Right cardiac atrium (tissue), 5 donors: ENCODE measurements at places on chromosomes 4 and X. TPM values are rescaled to one million over a fixed set of nuclear protein-coding genes. Genes with fewer than 3 reads are reported as not detected.

- DNase-seq, result no peak
Measured at GRCh38 chr4:26964512-26964911, 103.9 kb downstream of the STIM2 start.

DNA sequence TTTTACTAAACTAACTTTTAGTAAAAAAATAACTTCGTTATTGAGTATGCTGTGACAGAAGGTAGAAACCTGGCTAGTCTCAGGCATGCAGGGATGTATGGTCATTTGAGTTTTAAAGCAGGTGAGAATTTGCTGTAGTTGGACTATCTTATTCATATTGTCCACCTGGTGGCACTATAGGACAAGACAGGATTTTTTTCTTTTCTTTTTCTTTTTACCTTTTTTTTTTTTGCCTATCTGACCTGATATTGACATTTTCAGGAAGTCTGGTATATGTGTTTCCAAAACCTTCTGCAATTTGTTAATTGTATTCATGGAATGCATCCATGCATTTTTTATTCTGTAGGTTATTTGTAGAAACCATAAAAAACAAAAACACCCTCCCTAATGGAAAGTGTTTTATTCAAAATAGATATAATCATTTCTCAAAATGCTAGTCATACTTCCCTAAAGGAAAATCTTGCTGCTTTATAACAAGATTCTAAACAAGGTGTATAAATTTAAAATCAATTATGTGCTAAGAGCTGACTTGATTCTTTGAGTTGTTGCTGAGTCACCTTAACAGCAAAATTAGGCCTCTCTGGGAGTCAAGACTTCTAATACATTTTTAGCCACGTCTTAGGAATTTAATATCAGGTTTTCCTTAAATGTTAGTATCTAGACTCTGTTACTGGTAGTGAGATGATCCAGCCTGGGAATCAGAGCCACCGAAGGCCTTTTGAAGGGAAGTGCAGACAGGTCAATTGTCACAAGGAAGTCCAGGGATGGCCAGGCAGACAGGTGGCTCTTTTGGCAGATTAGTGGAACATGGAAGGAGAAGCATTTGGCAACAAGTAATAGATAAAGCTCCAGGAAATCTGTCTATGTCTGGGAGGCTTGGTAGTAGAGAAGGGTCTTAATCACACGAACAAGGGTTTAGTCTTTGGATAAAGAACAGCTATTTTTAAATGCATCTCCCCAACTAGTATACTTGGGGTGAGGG lies 201.3 kb upstream of the GNPDA2 start:
- no peak for DNase-seq

DNA sequence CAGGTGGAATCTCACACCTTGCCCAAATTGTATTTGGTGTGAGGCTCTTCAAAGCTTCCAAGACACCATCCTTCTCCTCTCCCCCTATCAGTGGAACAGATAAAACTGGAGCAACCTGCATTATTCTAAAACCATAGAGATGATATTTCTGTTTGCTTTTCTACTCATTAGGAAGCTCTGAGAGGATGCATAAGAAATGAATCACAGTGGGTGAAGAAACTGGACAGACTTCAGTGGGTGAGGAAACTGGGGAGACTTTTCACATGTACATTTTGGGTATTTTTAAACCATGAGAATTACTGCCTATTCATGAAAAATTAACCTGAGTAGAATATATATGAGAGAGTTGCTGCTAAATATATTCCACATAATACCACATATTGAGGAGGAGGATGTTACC lies 16.4 kb downstream of the HAND2 start:
- no peak for DNase-seq

- no peak for DNase-seq
Measured at GRCh38 chr4:124872659-124873058, 160.1 kb upstream of the ANKRD50 start.

DNA sequence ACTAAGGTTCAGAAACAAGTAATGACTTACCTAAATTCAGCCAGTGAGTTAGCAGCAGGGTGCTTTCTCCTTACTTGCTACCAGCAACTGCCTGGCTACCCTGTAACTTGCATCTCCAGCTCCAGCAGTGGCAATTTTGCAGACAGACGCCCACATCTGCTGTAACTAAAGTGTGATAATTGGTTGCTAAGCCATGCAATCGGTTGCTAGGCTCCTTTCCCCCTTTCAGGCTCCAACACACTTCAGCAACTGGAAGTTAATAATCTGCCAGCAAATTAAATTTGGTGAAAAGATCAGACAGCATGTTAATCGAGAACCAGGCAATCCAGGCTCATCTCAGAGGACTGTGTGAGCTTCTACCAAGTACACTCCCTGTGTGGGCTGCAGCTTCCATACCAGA lies 24.2 kb upstream of the ARHGEF9 start:
- DNase-seq, result no peak

DNA sequence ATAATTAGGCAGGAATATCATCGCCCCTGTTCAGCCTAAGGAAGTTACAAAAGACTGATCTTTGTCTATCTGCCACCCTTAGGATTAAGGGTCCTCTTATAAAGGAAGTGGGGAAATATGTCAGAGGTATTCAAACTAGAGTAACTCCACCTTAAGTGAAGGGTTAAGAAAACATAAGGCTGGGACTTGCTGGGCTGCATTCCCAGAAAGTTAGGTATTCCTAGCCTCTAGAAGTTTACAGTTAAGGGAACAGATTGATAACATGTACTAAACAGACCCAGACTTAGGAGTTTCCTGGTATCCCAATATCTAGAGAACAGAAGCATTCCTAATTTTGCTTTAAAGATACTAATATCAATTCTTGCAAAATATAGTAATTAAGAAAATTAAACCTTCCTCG lies 6.0 kb downstream of the CXCL2 start:
- no peak for DNase-seq

GRCh38 chr4:6873792-6874461 lies 35.7 kb upstream of the TBC1D14 start:
- peak; percentile 92 for DNase-seq

GRCh38 chr4:108144451-108144850 lies 24.3 kb downstream of the LEF1 start:
- DNase-seq, result no peak

DNA sequence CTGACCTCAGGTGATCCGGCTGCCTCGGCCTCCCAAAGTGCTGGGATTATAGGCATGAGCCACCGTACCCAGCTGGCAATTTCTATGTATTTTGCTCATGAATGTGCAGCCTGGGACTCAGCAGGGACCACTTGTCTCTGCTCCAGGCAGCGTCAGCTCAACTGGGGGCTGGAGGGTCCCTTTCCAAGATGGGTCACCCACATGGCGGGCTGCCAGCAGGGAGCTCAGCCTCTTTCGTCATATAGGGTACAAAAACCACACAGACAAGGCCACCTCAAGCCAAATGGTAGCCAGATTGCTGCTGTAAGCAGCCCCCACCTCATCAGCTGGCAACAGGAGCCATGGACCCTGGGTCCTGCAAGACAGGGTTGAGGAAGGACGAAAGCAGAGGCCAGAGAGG lies 2.4 kb upstream of the CLDN24 start:
- DNase-seq, result no peak

- peak; percentile 43 for DNase-seq
Measured at GRCh38 chr4:174423257-174423944, 98.9 kb downstream of the HPGD start.

DNA sequence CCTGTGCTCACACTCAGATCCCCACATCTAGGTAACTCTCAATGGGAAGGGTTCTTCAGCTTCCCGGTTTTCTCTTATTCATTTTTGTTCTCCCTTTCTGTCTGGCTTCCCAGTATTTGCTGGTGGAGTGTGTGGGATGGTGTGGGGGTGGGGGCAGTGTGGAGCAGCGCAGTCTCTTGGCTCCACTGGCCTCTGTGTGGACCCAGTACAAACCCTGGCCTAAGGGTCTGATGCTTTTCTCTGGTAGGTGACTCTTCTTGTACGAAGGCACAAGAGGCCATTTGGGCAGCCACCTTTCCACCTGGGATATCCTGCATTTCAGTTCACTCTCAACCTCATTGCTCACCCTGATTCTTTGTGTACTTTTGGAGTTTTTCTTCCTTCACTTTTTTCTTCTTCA lies 71.3 kb downstream of the NBDY start:
- no peak for DNase-seq

DNA sequence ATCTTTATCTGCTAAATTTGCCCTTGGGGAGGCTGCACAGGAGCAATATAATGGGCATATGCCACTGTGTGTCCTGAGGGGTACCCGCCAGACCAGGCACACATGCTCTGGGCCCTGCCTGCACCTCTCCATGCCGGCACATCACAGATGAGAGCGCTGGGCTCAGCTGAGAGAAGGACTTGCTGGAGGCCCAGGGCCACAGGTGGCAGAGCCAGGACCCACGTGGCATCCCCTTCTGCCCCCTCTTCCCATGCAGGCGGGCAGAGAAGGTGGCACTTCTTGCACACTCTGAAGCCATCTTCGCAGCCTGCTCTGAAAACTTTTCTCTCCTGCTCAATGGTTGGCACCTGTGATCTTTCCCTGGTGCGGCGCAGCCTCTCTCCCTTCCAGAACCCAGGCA lies 20.1 kb downstream of the CPZ start:
- DNase-seq, result no peak

GRCh38 chr4:161883157-161883556 lies 280.6 kb downstream of the FSTL5 start:
- DNase-seq, result no peak

- peak; percentile 14 for DNase-seq
Measured at GRCh38 chrX:17376431-17377077, 1.6 kb downstream of the NHS start.

GRCh38 chr4:27894951-27895350 lies 1034.3 kb downstream of the STIM2 start:
- no peak for DNase-seq

- no peak for DNase-seq
Measured at GRCh38 chr4:7198440-7199128, 6.2 kb downstream of the SORCS2 start.

DNA sequence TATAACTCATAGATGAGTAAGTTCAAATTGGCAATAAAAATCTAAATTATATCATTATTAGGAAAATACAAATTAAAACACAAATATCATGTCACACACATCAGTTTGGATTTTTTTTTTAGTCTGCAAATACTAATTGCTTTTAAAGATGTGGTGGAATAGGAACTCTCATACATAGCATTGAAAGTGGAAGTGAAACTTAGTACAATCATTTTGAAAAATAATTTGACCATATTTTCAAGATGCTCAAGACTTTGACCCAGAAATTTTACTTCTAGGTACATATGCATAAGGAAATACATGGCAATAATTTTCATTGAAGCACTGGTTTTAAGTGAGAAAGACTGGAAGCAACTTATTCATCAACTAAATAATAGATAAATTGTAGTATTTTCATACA lies 147.5 kb upstream of the SMIM31 start:
- DNase-seq, result no peak

GRCh38 chrX:115013705-115014104 lies 3.7 kb downstream of the IL13RA2 start:
- no peak for DNase-seq

DNA sequence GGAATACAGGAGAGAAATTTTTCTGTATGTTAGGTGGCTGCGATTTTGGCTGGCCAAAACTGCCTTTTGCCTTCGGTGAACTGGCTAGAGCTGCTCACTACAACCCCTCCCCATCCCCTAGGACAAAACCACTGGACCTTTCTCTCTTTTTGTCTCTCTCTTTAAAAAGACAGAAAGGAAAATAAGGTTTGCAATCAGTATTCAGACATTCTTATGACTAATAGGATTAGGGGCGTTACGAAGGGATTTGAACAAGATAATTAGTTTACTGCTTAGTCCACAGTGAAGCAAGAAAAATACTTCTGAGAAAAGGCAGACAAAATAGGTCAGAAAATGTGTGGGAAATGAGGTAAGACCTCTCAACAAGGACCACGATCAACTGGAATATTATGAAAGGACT lies 180.4 kb downstream of the SLIT2 start:
- no peak for DNase-seq

- DNase-seq, result no peak
Measured at GRCh38 chr4:99149426-99150019, 5.4 kb upstream of the ADH4 start.

- DNase-seq, result no peak
Measured at GRCh38 chr4:101941816-101942358, 151.4 kb downstream of the BANK1 start.

- DNase-seq, result no peak
Measured at GRCh38 chr4:124450851-124451250, 261.7 kb downstream of the ANKRD50 start.

DNA sequence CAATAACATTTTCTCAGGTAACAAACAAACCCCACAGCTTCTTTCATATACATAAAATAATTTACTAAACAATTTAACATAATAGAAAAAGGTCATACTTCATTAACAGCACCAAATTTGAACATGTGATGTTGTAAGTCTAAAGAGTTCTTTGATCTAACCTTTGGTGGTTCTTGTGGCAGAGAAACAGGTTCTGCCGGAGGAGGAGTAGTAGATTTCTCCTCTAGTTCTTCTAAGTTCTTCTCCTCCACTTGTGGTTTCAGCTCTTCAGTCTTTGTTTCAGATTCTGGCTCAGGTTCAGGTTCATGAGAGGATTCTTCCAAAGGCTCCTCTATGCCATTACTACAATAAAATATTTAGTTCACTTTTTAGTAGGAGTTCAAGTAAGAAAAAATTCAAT lies 18.3 kb downstream of the G3BP2 start:
- no peak for DNase-seq

DNA sequence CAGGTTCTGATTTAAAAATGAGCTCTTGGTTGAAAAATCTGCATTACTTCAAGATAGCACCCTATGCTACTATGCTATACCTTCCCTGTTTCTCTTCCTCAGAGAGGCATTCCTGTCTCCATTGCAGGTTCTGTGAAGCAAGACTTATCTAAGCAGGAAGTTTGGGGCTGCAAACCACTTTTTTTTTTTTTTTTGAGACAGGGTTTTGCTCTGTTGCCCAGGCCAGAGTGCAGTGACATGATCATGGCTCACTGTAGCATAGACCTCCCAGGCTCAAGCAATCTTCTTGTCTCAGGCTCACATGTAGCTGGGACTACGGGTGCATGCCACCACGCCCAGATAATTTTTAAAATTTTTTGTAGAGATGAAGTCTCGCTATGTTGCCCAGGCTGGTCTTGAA lies 4.0 kb upstream of the CCNG2 start:
- no peak for DNase-seq

Gene ADRA2C
- total RNA-seq, result 4.6 TPM

Gene MAP9
- 12.2 TPM for total RNA-seq

Gene USP51
- 4.4 TPM for total RNA-seq

Gene FAM47E
- 3.1 TPM for total RNA-seq

Gene TRAM1L1
- 0.51 TPM for total RNA-seq

Gene BCORL1
- 10.9 TPM for total RNA-seq

Gene TGIF2LX
- total RNA-seq, result not detected

Gene SORCS2
- 2.7 TPM for total RNA-seq

Gene FOXP3
- 0.28 TPM for total RNA-seq

Gene BGN
- total RNA-seq, result 244 TPM

Gene AMTN
- total RNA-seq, result not detected

Gene SSX3
- not detected for total RNA-seq
